ENCODE measurements at places on chromosomes 6 and 20. TPM values are rescaled to one million over a fixed set of nuclear protein-coding genes. Genes with fewer than 3 reads are reported as not detected.

Gene CDSN
- not detected for total RNA-seq

Gene SCAF8
- total RNA-seq, result 28.7 TPM

Gene C20orf204
- 0.76 TPM for total RNA-seq

Gene ELOVL4
- total RNA-seq, result 5.4 TPM

Gene TUBB2B
- total RNA-seq, result 3.9 TPM

Gene ZNF334
- 0.83 TPM for total RNA-seq

Gene PAK5
- 0.03 TPM for total RNA-seq

Gene CALHM5
- total RNA-seq, result 12.1 TPM

Gene LHFPL5
- total RNA-seq, result not detected

Gene BMP2
- 10.3 TPM for total RNA-seq

Gene CST2
- 17.5 TPM for total RNA-seq

Gene TMEM170B
- total RNA-seq, result 2.2 TPM

Gene MRPS10
- total RNA-seq, result 36.2 TPM

Gene BTN1A1
- total RNA-seq, result not detected

Gene OGFRL1
- total RNA-seq, result 15.8 TPM

Gene MTG2
- total RNA-seq, result 19.2 TPM

Gene C20orf144
- total RNA-seq, result not detected

Gene WFDC12
- total RNA-seq, result not detected

Gene NOL7
- total RNA-seq, result 31.8 TPM

Gene TMEM244
- not detected for total RNA-seq

Gene BTNL2
- not detected for total RNA-seq

Gene ARMH2
- total RNA-seq, result not detected

Gene SULF2
- total RNA-seq, result 8.1 TPM

Gene FAM217A
- total RNA-seq, result not detected

Gene ZSCAN23
- 4.7 TPM for total RNA-seq

Data from smooth muscle cell of the pulmonary artery (primary cell).